Right atrium auricular region (tissue), 2 donors: ENCODE measurements at places on chromosomes 12 and 14. TPM values are rescaled to one million over a fixed set of nuclear protein-coding genes. Genes with fewer than 3 reads are reported as not detected.
A peak's percentile ranks its signal among the peaks of the same experiment; 100 is the strongest.

DNA sequence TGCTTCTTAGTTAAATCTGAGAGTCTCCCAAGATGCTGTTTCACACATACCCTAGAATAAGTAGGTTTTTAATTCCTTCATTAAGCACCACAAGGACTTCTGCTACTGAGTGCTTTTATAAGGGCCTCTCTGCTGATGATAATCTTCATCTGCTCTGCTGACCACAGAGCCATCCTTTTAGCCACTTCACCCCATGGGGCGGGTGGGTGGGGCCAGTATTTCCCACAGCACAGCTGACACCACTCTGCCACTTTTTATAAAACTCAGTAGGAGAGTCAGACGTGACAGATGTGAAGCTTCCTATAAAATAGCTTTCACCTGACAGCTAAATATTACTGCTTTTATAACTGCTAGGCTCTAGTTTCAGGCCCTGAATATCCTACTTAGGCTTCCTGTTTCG lies 20.3 kb downstream of the FCF1 start:
- no peak for DNase-seq

DNA sequence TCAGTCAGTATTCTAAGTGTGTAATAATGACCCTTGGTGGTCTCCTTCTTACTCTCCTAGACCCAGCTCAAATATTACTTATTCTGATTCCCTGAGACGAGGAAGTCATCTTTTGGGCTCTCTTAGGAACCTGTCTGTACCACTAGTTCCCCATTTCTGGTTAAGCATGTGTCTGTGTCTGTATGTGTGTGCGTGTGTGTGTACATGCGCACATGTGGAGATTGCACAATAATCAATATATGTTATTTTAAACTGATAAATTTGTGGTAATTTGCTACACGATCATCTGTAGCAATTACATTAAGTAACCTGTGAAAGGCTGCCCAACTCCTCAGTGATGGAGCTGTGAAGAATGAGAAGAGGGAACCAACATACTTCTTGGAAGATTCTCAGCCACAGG lies 132.2 kb downstream of the ASCL4 start:
- DNase-seq = no peak

GRCh38 chr14:41899416-41899815 lies 292.7 kb downstream of the LRFN5 start:
- no peak for DNase-seq

CELA1 gene
- total RNA-seq = not detected

GRCh38 chr14:79585845-79586244 lies 625.5 kb downstream of the DIO2 start:
- no peak for DNase-seq

PTPN6 gene
- 3.7 TPM for total RNA-seq

HPD gene
- total RNA-seq = 1.3 TPM

TMEM120B gene
- total RNA-seq = 3.3 TPM

DNA sequence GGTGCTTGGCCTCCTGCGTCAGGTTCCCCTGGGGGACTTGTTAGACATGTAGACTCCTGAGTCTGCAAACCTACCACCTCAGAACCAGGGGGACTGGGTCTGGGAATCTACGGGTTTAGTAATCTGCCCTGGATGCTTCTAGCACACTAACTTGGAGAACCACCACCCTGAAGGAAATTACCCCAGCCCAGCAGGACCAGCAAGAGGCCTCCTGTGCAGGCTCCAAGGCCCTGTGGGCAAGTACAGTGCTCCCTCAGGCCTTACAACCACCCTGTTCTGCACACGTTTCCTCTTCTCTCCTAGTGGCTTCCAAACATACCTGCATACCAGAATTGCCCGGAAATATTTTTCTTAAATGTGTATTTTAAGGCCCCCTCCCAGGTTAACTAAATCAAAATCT lies 423.0 kb downstream of the FUT8 start:
- DNase-seq = peak; percentile 42

DNA sequence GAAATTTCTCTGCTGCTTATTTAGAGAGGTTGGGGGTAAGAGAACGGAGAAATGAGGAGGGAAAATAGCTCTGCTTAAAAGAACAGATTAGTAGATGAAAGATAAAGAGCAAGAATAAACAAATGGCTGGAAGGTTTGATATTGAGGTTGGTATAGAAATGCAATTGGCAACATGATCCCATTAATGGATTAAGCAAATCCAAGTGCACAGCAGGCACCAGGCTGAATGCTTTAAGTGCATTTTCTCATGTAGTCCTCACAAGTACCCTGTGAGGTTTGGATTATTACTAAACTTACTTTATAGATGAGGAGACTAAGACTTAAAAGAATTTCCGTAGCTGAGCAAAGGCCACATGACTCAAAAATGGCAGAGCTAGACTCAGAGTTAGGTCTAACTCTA lies 76.9 kb upstream of the ATF1 start:
- no peak for DNase-seq

- DNase-seq = no peak
Observed at GRCh38 chr12:116803013-116803736, 65.1 kb downstream of the RNFT2 start.

CMA1 gene
- not detected for total RNA-seq

DNA sequence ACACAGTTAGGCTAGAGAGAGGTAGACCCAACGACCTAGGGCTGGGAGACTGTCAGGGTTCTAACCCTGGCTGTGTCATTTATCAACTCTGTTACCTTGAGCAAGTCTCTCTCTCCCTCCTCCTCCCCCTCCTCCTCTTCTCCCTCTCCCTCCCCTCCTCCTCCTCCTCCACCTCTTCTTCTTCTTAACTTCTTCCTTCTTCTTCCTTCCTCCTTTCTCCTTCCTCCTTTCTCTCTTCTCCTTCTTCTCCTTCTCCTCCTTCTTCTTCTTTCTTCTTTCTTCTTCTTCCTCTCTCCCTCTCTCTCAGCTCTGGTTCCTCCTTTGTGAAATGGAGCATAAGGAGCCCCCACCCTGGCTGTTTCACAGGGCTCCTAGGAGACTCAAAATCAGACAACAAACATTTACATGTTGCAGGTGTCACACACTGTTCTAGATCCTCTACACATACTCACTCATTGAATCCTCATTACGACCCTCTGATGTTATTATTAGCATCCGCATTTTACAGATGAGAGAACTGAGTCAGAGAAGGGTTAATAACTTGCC lies 2.2 kb upstream of the KCNH3 start:
- DNase-seq = no peak

CIDEB gene
- total RNA-seq = 6.6 TPM

GRCh38 chr14:38904959-38905358 lies 198.1 kb downstream of the SEC23A start:
- DNase-seq = no peak

NRIP2 gene
- total RNA-seq = 0.59 TPM

DNA sequence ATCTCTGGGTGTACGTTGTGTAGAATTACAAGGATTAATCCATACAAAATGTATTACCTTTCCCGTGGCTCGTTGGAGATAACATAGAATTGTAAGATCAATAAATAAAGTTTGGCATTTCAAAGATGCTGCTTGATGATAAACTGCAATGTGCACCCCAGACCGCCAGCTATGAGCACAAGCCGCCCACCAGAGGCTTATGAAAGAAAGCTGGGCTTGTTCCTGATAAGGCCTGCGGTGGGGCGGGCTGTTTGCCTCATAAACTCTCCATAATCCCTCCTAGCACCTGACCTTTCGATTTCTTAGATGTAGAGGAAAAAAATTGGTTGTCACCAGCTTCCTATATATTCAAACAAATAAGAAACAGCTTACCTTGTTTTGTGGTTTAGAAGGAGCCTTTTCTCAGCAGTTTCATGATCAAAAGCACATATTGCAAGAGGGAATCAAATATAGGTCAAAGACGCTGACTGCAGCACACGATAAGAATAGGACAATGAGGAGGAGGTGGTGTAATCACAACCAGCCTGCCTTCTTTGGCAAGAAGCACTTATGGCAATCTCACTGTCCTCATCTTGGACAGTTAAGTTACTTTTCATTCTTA lies 293.6 kb downstream of the RMST start:
- DNase-seq = no peak

DNA sequence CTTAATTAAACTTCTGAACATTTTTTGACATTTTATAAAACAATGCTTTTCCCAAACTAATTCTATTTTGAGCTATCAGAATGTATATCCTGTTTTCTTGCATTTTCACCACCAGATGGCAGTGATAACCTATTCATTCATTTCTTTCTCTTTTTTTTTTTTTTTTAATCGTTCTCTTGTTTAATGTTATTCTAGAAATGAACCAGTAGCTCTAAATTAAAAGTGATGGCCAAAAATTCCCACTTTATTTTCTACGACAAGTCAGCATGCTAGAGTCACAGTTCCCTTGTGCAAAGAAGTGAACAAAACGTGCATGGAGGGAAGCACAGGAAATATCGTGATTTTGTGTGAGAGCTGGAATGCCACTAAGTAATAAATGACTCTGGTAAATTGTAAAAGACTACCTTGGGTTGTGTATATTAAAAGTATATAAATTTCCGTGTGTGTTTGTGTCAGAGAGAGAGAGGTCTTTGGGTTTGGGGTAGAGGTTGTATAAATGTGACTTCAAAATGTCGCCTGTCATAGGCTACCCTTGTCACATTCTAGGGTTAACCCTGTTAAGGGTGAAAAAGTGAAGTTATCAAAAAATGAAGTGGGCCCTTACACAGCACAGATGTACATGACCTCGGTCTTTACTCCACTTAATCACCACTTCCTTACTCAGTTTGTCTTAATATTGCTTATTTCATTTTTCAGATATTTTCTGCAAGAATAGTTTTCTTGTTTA lies 40.4 kb upstream of the LDHB start:
- no peak for DNase-seq

DNA sequence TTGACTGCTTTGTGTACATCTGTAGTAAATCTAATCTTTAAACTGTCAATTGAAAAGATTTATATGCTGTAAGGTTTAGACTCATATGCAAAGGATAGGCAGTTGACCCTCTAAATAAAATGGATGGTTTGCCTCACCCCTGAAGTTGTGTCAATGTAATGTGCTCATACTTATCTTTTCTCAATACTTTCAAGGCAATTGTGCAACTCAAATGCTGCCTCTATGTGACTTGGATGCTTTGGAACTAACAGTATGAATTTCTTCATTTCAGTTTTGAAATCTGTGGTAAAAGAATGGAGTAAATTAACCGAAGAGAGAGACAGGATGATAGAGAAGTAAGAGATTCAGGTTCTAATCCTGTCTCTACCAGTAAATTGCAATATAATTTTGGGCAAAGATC lies 9.7 kb downstream of the PDE6H start:
- DNase-seq = no peak
